ENCODE measurements at places on chromosomes 16 and 17. TPM values are rescaled to one million over a fixed set of nuclear protein-coding genes. Genes with fewer than 3 reads are reported as not detected.

DNA sequence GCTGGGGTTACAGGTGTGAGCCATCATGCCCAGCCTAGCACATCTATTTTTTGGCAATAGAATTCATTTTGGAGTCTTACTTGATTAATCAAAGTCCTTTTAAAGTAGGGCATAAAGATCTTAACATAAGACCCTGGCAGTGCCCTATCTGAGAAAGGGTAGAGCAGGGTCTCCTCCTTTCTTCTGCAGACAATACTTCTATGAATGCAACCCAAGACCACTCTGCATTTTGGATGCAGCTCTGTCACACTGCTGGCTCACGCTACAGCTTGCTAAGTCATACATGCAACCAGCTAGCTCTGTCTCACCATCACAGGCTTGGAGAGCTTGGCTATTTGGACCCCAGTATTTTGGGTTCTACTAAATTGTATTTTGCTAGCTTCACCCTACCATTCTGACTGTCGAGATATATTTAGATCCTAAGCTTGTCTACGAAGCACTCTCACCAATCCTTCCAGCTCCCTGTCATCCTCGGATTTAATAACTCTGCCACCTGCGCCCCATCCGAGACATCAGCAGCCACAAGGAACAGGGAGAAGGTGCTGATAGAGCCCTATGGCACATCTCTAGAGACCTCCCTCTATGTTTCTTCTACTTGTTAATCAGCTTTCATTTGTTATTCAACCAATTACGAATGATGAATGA is 45.1 kb downstream of the RBFOX3 start:
- no peak overlapping the region for H3K4me3 ChIP-seq
- no peaks in the 10 kb centered on the region for H3K4me1 ChIP-seq
- H3K27me3 ChIP-seq, result peaks cover 4% of the 10 kb centered on the region
- DNase-seq, result no peak
- no peaks in the 10 kb centered on the region for H3K36me3 ChIP-seq

- peaks cover 14% of the 10 kb centered on the region for H3K4me1 ChIP-seq
- peaks cover 4% of the 10 kb centered on the region for H3K27me3 ChIP-seq
- no peak for DNase-seq
- no peak overlapping the region for H3K4me3 ChIP-seq
These were observed 73.9 kb upstream of the TOB1 start for GRCh38 chr17:50939795-50940684.

DNA sequence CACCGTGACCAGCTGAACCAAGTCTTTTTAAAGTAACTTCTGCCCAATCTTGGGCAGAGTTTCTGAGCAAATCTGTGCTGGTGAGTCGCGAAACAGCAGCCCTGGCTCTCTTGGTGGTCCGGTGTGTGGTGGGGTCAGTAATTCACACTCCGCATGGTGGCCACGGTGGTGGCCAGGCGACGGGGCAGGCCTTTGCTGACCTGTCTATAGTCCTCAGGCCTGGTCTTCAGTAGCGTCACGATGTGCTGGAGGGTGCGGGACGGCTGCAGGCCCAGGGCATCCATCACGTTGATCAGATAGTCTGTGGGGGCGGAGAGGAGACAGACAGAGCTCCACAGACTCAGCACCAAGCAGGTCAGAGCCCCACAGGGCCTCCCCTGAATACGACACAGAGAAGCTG is 64.2 kb downstream of the COG7 start:
- no peaks in the 10 kb centered on the region for H3K4me1 ChIP-seq
- DNase-seq, result no peak
- no peak overlapping the region for H3K27ac ChIP-seq
- peaks cover 13% of the 10 kb centered on the region for H3K36me3 ChIP-seq
- no peak overlapping the region for H3K4me3 ChIP-seq

- H3K27me3 ChIP-seq, result no peaks in the 10 kb centered on the region
- H3K4me1 ChIP-seq, result no peaks in the 10 kb centered on the region
- peaks cover 30% of the 10 kb centered on the region for H3K36me3 ChIP-seq
- no peak overlapping the region for H3K4me3 ChIP-seq
- no peak for DNase-seq
These were observed 37.9 kb downstream of the GTF3C1 start for GRCh38 chr16:27511657-27512448.

- no peaks in the 10 kb centered on the region for H3K27me3 ChIP-seq
- DNase-seq, result no peak
- peak overlapping the region; percentile 43 for H3K27ac ChIP-seq
These were observed 674.3 kb downstream of the WWOX start for GRCh38 chr16:78773706-78774105.

The TLCD3B gene
- total RNA-seq, result 1.8 TPM

The LGALS9B gene
- not detected for total RNA-seq

- peaks cover 20% of the 10 kb centered on the region for H3K27me3 ChIP-seq
- no peaks in the 10 kb centered on the region for H3K36me3 ChIP-seq
- DNase-seq, result peak; percentile 81
- H3K4me3 ChIP-seq, result peak overlapping the region; percentile 41
- H3K27ac ChIP-seq, result peak overlapping the region; percentile 38
- peaks cover 32% of the 10 kb centered on the region for H3K4me1 ChIP-seq
These were observed 5.2 kb upstream of the RAI1 start for GRCh38 chr17:17675925-17676534.

DNA sequence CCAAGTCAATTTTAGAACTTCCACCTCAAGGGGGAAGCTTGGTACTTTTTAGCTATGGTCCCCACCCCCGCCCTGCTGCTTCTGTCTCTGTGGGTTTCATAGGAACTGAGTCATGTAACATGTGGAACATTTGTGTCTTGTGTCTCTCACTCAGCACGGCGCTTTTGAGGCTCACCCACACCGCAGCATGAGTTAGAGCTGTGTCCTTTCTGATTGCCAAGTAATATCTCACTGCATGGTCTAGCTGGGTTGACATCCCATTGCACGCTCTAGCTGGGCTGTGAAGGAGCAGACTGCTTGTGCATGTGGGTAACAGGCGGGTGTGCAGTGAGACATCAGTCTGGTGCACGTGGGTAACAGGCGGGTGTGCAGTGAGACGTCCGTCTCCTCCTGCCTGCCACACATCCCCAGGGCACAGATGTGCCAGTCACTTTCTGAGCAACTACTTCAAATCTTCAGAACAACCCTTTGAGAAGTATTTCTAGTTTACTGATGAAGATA is 26.4 kb upstream of the SLC7A5 start:
- no peaks in the 10 kb centered on the region for H3K27me3 ChIP-seq
- peak; percentile 94 for DNase-seq
- peaks cover 42% of the 10 kb centered on the region for H3K4me1 ChIP-seq

DNA sequence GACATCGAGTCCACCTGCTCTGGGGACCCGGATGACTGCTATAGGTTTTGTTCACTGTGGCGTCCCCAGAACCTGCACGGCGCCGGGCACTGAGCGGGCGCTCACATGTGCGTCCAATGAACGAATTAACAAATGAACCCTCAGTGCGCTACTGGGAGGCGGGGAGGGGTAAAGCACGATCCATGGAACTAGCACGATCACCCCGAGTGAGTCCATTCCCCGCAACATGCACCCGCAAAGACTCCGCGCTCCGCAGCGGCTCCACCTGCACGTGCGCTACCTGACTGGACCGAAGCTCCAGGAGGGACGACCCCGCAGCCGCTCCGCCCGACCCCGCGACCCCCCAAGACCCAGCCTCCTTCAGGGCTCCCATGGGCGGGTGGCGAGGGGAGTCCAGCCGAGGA is 491 bp downstream of the TRAP1 start:
- peaks cover 34% of the 10 kb centered on the region for H3K4me1 ChIP-seq
- H3K36me3 ChIP-seq, result peaks cover 33% of the 10 kb centered on the region
- H3K27ac ChIP-seq, result peak overlapping the region; percentile 94
- peak; percentile 81 for DNase-seq

DNA sequence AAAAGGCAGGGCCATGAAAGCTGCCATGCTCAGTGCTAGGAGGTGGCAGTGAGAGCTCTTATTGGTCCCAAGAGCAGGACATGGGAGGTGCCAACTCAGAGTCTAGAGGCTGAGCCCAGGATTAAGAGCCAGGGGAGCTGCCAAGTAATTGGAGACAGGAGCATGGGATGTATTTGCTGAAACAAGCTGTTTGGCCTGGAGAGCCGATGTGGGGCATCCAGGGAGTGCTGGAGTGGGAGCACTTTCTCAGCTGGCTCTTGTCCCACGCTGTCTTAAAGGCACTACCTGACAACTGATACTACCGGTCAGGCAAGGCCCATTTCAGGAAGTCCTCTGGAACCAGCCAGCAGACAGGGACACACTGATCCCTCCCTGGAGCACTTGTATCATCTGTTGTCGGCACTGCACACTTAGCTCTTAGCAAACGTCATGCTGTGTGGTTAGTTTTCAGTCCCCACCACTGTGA is 19.3 kb downstream of the ANKFN1 start:
- no peak for DNase-seq
- no peak overlapping the region for H3K4me3 ChIP-seq
- no peaks in the 10 kb centered on the region for H3K36me3 ChIP-seq

The NEURL4 gene
- total RNA-seq, result 59.3 TPM

The NT5M gene
- 8.1 TPM for total RNA-seq

- H3K4me1 ChIP-seq, result peaks cover 6% of the 10 kb centered on the region
- no peak overlapping the region for H3K27ac ChIP-seq
- H3K27me3 ChIP-seq, result no peaks in the 10 kb centered on the region
These were observed 340.4 kb upstream of the ASIC2 start for GRCh38 chr17:33633446-33633845.

DNA sequence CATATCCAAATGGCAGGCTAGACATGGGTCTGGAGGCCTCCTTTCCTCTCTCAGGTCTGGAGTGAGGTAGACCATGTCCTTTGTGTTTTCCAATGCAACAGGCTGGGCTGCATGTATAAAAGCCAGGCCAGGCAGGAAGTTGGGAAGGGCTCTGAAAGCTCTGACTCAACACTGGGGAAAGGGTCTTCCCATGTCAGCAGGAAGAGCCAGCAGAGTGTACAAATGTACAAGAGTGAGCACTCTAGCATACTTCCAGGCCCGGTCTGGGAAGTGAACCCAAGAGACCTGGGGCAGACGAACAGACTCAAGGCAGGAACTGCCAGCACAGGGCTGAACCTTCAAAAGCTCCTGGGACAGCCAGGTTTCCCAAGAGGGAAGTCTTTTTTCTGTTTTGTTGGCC is 7.0 kb downstream of the ATPAF2 start:
- DNase-seq, result no peak
- H3K36me3 ChIP-seq, result peaks cover 9% of the 10 kb centered on the region
- H3K27me3 ChIP-seq, result no peaks in the 10 kb centered on the region
- H3K4me1 ChIP-seq, result peaks cover 21% of the 10 kb centered on the region

- H3K27ac ChIP-seq, result no peak overlapping the region
- DNase-seq, result no peak
- H3K4me3 ChIP-seq, result no peak overlapping the region
These were observed 19.0 kb upstream of the CALB2 start for GRCh38 chr16:71339236-71340171.

DNA sequence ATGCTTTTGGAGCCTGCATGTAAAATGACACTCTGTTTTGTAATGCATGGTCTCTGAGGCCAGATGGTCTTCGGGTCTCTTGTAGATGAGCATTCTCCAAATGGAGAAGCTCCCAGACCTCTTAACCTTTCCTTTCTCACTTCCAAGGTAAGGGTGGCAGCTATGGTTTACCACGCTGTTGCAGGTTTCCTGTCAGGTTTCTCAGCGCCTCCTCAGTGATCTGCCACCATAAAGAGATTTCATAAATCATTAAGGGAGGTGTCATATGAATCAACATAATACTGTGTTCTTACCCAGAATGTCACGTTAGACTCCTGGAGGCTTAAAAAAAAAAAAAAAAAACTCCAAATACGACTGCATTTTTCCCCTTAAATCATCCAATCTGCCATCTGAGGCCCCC is 787.4 kb upstream of the EEF2KMT start:
- no peak for DNase-seq
- H3K27ac ChIP-seq, result no peak overlapping the region
- no peaks in the 10 kb centered on the region for H3K4me1 ChIP-seq
- no peaks in the 10 kb centered on the region for H3K27me3 ChIP-seq
- no peak overlapping the region for H3K4me3 ChIP-seq

GRCh38 chr16:85567101-85567866 is 45.8 kb upstream of the GSE1 start:
- no peaks in the 10 kb centered on the region for H3K27me3 ChIP-seq
- DNase-seq, result no peak
- H3K4me3 ChIP-seq, result no peak overlapping the region
- H3K4me1 ChIP-seq, result peaks cover 53% of the 10 kb centered on the region

DNA sequence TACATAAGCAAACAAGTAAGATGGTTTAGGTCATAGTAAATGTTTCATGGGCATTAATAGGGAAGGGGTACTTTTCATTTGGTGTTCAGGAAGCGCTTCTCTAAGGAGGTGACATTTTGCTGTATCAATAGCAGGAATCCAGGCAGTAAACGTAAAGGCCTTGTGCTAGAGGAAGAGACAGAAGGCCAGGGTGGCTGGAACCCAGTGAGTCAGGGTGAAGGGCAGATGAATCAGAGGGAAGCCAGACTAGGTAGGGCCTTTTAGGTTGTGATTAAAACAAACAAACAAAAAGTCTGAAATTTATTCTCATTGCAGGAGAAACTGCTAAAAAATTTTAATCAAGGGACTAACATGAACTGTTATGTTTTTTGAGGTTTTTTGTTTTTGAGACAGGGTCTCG is 6.5 kb downstream of the BMERB1 start:
- no peak for DNase-seq
- H3K4me1 ChIP-seq, result peaks cover 4% of the 10 kb centered on the region
- peaks cover 3% of the 10 kb centered on the region for H3K36me3 ChIP-seq
- H3K4me3 ChIP-seq, result no peak overlapping the region
- H3K27ac ChIP-seq, result no peak overlapping the region

GRCh38 chr17:7579001-7579833 is at the start of gene CD68:
Gene CD68 (plus strand): TSS chr17:7579638. CDS start chr17:7579678, 40 bp downstream.
- H3K27me3 ChIP-seq, result no peaks in the 10 kb centered on the region
- DNase-seq, result peak; percentile 83
- peak within 1 kb of the TSS; percentile 87 for H3K27ac ChIP-seq
- peaks cover 74% of the 10 kb centered on the region for H3K4me1 ChIP-seq

GRCh38 chr17:50423553-50424159 is 2.4 kb upstream of the ACSF2 start:
- no peaks in the 10 kb centered on the region for H3K36me3 ChIP-seq
- no peak for DNase-seq
- H3K4me3 ChIP-seq, result no peak overlapping the region
- H3K4me1 ChIP-seq, result peaks cover 31% of the 10 kb centered on the region

DNA sequence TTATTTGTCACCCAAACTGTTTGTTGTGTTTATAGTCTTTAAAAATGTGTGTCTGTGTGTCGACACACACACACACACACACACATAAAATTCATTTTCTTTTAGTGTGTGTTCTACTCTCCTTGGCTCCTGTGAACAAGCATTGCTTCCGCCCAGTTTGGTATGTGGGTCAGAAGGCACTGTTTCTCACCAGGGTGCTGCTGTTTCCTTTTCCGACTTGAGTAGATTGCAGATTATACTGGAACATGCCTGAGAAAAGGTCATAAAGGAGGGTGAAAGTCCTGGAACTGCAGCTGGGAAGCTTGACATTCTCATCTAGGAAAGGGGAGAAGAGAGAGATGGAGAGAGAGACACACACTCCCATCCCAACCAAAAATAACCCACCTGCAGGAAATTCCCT is 330.3 kb downstream of the BCAS3 start:
- DNase-seq, result no peak
- H3K27me3 ChIP-seq, result peaks cover 24% of the 10 kb centered on the region
- no peaks in the 10 kb centered on the region for H3K36me3 ChIP-seq
- H3K4me3 ChIP-seq, result no peak overlapping the region
- H3K27ac ChIP-seq, result no peak overlapping the region

The ALOX15B gene
- total RNA-seq, result not detected

The SMPD3 gene
- 0.40 TPM for total RNA-seq

- no peak overlapping the region for H3K27ac ChIP-seq
- H3K4me1 ChIP-seq, result peaks cover 12% of the 10 kb centered on the region
- H3K27me3 ChIP-seq, result no peaks in the 10 kb centered on the region
- no peak overlapping the region for H3K4me3 ChIP-seq
These were observed 107.1 kb downstream of the ADAMTS18 start for GRCh38 chr16:77327717-77328116.
